Fibroblast of skin of abdomen (primary cell): ENCODE measurements at places on chromosomes 11 and 22.

GRCh38 chr11:64448599-64449380 is 89.8 kb downstream of the RPS6KA4 start:
- peak; percentile 52 for DNase-seq

DNA sequence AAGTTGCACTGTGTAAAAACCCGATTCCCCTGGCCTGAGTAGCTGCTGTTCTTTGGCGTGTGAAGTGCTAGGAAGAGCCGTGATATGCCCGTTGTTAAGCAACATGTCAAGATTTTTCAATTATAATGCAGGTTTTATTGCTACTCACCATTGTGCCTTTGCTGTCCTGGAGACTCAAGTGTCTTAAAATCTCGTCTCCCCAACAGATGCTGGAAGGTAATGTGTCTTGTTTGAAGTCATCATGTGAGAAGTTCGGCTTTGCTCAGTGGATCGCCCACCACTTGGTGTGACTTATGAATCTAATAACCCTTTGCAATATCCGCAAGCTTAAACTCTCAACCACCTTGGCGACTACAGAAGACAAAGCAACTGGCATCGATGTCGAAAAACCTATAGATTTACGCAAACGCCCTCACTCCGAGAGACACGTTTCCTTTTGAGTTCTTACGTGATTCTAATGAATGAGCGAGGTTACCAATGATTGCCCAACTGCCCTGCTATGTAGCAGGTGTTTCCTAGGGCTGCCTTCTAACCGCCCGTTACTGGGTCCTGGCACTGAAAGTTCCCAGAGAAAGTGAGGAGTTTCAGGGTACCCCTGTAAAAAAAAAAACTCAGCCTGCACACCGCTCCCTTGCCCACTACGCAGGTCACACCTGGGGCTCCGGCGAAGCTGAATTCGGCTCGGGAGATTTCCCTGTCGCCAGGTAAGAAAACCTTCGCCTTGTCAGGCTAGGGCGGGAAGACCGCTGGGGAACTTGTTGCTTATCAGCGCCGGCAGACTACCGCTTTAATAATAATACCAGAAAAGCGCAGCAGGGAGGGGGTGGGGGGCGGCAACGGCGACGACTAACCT is 21.2 kb upstream of the BDNF start:
- no peak for DNase-seq

GRCh38 chr11:6682591-6682935 is 577 bp downstream of the MRPL17 start:
- no peak for DNase-seq

- no peak for DNase-seq
These were observed 15.5 kb upstream of the ST3GAL4 start for GRCh38 chr11:126339863-126340434.

DNA sequence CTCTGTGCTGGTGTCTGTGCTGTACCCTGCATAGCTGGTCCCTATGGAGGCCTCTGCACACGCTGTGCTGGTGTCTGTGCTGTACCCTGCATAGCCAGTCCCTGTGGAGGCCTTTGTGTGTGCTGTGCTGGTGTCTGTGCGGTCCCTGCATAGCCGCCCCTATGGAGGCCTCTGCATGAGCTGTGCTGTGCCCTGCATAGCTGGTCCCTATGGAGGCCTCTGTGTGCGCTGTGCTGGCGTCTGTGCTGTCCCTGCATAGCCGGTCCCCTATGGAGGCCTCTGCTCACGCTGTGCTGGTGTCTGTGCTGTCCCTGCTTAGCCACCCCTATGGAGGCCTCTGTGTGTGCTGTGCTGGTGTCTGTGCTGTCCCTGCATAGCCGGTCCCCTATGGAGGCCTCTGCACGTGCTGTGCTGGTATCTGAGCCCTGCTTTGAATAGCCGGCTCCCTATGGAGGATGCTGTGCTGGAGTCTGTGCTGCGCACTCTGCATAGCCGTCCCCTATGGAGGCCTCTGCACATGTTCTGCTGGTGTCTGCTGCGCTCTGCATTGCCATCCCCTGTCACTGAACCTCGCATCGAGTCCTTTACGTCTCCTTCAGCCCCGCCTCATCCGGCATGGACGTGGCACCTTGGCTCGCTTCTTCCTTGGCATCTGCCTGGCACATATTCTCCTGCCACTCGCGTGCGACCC is 6.2 kb downstream of the NADSYN1 start:
- no peak for DNase-seq

DNA sequence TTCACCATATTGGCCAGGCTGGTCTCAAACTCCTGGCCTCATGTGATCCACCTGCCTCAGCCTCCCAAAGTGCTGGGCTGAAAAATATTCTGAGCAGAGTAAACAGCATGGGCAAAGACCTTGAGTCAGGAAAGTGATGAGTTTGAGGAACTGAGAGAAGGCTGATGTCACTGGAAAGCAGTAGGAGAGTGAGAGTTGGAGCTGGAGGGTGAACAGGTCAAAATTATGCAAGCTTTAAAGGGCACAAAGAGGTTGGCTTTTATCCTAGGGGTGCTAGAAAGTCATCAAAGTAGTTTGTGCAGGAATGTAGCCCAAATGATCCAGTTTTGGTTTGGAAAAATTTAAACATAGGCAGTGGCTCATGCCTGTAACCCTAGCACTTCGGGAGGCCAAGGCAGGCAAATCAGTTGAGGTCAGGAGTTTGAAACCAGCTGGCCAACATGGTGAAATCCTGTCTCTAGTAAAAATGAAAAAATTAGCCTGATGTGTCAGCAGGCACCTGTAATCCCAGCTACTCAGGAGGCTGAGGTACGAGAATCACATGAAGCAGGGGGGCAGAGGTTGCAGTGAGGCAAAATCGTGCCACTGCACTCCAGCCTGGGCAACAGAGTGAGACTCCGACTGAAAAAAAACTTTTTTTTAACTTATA is 44.7 kb upstream of the CXCR5 start:
- DNase-seq: no peak

DNA sequence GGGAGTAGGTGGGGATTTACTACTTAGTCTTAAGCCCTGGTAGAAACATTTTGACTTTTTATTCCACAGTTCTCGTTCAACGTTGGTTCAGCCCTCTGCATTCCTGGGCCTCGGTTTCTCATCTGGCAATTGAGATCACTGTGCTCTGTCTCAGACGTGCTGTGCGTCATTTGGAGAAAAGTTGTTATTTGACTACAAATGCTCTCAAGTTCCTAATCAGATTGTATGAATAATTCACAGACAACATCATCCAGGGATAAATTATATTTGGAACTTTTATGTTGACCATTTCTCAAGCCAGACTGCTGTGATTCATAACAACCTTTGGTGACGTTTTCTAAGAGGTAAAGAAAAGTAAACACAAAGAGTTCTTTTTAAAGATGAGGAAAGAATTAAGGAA is 69.2 kb downstream of the BLID start:
- peak; percentile 84 for DNase-seq

DNA sequence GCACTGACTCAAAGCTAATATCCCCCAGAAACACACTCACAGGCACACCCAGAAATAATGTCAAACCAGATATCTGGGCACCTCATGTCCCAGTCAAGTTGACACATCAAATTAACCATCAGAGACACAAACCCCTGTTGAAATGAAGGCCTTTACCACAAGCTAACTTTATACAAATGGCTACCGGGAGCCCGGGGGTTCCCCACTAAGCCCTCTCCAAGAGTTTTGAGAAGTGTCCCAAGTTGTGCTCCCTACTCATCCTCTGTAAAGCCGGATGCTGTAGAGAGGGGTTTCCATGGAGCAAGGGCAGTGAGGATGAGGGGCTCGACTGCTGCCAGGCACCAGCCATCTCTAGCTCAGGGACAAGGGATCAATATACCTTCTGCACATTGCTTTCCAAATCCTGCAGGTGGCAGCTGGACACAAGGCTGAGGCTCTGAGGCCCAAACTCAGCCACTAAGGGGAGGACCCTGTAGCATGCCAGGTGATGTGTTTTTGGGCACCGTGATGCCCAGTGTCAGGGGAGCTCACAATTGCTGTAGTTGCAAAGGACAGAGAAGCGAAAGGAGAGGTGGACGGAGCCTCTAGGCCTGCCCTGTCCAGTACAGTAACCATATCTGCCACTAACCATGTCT is 145.7 kb downstream of the TTC17 start:
- DNase-seq: no peak

- DNase-seq: no peak
These were observed 116.8 kb downstream of the RRAS2 start for GRCh38 chr11:14242187-14242586.

GRCh38 chr11:133414506-133414905 is 117.8 kb downstream of the OPCML start:
- no peak for DNase-seq

- peak; percentile 43 for DNase-seq
These were observed 247.8 kb downstream of the NTM start for GRCh38 chr11:131618201-131618600.

- DNase-seq: no peak
These were observed 920 bp downstream of the TMEM218 start for GRCh38 chr11:125110506-125110905.

DNA sequence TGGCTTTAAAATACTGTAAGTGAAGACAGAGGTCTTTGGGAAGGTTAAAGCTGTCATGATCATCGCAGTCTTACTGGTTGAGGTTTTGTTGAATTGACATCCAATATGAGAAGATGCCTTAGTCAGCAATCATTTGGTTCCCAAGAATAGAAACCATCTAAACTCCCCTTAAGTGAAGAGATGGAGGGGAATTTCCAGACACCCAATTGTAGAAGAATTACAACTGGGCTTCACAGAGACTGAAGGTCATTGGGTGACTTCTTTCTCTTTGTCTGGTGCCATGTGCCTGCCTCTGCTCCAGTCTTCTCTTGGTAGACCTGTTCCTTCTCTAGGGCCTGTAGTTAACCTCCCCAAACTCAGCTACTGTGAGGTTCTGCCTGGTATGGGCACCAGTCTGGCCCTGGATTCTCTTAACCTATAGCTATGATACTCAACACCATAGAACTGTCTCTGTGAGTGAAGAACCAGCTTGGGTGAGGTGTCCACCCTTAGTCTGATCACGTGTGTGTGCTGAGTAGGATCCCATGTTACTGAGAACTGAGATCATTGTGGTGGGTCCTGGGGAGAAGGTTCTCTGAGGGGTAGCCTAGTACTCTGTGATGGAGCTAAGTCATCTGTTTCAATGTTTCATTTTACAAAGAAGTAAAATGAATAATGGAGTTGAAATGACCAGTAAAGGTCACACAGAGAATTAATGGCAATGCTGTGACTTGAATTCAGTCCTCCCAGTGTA is 182.5 kb downstream of the CSNK2A3 start:
- no peak for DNase-seq

GRCh38 chr11:102676084-102676483 is 29.5 kb downstream of the MMP27 start:
- DNase-seq: no peak

GRCh38 chr11:16337421-16338213 is 18.7 kb downstream of the SOX6 start:
- no peak for DNase-seq

DNA sequence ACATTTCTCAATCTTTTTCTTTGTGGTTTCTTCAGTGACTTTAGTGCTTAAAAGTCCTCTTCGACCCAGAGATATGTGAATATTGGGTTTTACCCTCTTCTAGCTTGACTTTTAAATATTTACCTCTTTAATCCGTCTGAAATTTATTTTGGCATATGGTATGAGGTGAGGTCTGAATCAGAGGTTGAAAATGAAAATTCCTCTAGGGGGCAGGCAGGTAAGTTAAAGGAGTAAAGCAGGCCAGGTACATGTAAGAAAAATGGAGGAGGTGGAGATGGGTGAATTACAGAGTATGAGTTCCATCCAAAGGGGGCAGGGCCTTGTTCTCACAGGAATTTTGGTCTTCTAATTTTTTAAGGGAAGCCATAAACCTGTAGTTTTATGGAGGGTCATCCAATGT is 263.8 kb upstream of the NARS2 start:
- DNase-seq: no peak

- DNase-seq: no peak
These were observed 10.7 kb upstream of the PEX26 start for GRCh38 chr22:18067121-18067520.

GRCh38 chr11:55956521-55956920 is 13.2 kb downstream of the OR10AG1 start:
- DNase-seq: no peak

DNA sequence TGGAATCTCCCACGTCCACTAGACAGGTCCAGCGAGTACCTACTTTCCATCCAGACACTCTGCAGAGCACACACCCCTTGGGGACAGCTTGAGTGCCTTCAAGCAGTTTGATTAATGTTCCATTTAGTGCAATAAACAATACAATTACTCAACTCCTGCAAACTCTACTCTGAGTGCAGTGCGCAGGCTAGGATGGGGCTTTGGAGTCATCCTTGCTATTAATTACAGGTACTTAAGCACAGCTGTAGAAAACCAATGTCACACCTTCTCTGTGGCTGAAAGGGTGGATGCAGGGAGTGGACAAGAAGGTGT is 82.6 kb downstream of the MN1 start:
- DNase-seq: no peak

- no peak for DNase-seq
These were observed 42.4 kb downstream of the AMPD3 start for GRCh38 chr11:10497371-10498021.

DNA sequence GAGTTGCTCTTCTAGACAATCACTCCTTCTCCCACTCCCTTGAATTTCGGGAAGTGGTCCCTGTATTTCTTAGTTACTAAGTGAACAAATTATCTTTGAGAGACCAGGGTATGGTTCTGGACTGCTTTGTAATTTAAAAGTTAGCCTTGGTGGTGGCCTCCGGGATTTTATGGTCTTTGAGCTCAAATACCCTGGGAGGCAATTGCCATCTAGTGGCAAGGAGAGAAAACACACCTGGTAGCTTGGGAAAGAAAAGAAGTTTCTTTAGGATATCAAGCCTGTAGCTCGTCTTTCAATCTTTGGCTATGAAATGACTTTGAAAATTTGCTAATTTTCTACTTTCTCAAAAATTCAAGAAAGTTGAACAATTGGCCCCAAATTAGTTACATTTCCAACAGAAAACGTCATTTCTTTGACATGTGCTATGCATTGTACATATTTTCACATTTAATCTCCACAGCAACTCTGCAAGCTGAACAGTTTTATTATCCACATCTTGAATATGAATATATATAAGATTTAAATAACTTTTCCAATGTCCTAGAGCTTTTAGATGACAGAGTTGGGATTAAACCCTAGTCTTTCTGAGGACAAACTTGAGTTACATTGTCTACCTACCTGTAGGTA is 39.1 kb downstream of the MMP27 start:
- peak; percentile 53 for DNase-seq

DNA sequence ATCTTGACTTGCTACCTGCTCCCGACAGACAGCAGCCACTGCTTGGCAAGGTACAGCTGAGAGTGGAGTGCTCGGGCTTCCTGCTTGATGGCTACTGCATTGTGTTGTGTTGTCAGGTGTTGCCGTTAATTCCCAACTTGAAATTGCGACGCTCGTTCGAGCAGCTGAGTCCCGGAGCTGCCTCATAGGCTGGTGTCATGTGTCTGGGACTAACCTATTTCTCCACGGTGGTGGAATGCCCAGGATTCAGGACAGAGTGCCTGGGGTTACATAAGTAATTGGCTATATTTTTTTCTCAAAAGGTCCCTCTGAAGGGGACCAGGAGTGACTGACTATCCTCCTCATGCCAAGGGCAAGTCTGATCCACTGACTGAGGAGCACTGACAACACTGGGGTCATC is 18.5 kb downstream of the COMMD9 start:
- no peak for DNase-seq

GRCh38 chr22:25950111-25950510 is 208.1 kb downstream of the MYO18B start:
- DNase-seq: no peak

GRCh38 chr22:44276706-44277356 is 35.9 kb downstream of the SHISAL1 start:
- no peak for DNase-seq
